Right cardiac atrium (tissue), 5 donors: ENCODE measurements at places on chromosomes 7 and 10. TPM values are rescaled to one million over a fixed set of nuclear protein-coding genes. Genes with fewer than 3 reads are reported as not detected.
A peak's percentile ranks its signal among the peaks of the same experiment; 100 is the strongest.

Gene NPTX2
- polyA plus RNA-seq = 3.8 TPM

Gene FAM13C
- 3.4 TPM for polyA plus RNA-seq

Gene PTF1A
- polyA plus RNA-seq = not detected

GRCh38 chr10:81704596-81704995 lies 170.4 kb upstream of the NRG3 start:
- no peak for DNase-seq

GRCh38 chr7:40542982-40543741 lies 408.4 kb downstream of the SUGCT start:
- DNase-seq = no peak

Gene PAPOLB
- 0.16 TPM for polyA plus RNA-seq

Gene AKR1C4
- not detected for polyA plus RNA-seq

- no peak for DNase-seq
These were observed 55.1 kb downstream of the CCDC3 start for GRCh38 chr10:12946372-12946771.

GRCh38 chr10:124322191-124322980 lies 96.3 kb downstream of the OAT start:
- no peak for DNase-seq

DNA sequence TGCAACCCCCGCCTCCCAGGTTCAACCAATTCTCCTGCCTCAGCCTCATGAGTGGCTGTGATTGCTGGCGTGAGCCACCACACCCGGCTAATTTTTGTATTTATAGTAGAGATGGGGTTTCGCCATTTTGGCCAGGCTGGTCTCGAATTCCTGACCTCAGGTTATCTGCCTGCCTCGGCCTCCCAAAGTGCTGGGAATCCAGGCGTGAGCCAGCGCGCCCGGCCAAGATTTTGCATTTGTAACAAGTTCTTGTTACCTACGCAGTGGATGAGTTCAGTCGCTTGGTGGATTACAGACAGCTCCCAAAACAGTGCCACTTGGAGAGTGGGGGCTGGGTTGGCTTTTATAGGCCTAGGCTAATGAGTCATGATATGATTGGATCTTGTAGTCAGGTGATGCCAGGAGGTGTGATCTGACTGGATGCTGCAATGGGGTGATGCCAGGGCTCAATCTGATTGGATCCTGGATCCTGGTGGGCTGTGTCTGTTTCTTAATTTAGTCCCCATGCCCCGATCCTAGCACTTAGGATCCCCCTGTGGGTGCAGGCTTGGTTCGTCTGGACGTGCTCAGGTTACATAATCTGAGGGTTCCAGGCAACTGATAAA lies 20.3 kb downstream of the SBDS start:
- no peak for DNase-seq

- peak; percentile 48 for DNase-seq
These were observed 776 bp downstream of the TMEM184A start for GRCh38 chr7:1555046-1555812.

DNA sequence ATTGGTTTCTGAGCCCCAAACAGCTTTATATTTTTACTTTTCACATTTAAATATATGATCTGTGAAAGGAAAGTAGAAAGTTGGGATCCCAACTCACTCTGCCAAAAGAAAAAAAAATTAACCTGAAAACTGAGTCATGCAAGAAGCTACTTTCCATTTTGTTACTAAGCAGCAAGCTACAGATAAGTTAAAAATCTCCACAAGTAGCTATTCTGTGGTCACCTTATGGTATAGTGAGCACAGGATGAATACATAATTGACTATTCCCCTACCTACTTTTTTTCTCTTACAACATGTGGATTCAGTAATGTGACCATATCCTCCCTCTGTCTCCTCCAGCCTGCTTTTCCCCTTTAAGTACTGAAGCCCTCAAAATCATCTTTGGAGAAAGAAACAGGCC lies 30.3 kb upstream of the CREB3L2 start:
- no peak for DNase-seq

DNA sequence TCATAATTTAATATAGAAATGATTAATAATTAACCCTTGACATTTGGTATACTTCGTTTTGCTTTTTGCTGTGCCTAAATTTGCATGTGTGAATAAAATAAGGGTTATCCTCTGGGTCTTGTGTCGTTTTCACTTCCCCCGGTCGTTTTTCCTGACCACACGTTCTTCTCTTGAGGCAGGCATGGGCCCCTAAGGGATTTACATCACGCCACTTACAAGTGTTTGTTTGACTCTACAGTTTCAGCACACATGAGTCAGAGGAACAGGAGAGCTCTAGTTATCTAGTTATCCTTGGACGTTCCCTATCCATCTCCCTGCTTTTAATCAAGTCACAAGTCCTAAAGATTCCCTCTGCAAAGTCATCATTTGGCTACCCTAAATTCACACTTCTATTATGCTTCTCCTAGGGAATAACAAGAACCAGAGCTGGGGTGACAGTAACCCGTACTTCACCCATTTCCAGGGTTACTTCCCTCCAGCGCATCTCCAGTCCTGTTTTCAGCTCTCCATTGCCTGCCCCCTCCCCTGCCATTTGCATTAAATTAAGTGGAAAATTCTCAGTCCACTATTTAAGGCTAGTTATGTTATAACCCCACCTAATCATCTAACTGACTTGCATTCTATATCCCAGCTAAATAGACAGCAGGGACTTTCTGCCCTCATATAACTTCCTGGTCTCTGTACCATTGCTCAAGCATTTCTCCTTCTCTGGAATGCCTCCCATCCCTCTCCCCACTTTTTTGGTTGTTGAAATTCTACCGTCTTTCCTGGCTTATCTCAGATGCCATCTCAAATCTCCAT lies 206.9 kb downstream of the PTEN start:
- DNase-seq = no peak

Gene MYPN
- polyA plus RNA-seq = 27.2 TPM

- no peak for DNase-seq
These were observed 19.4 kb downstream of the MTURN start for GRCh38 chr7:30154111-30154587.

DNA sequence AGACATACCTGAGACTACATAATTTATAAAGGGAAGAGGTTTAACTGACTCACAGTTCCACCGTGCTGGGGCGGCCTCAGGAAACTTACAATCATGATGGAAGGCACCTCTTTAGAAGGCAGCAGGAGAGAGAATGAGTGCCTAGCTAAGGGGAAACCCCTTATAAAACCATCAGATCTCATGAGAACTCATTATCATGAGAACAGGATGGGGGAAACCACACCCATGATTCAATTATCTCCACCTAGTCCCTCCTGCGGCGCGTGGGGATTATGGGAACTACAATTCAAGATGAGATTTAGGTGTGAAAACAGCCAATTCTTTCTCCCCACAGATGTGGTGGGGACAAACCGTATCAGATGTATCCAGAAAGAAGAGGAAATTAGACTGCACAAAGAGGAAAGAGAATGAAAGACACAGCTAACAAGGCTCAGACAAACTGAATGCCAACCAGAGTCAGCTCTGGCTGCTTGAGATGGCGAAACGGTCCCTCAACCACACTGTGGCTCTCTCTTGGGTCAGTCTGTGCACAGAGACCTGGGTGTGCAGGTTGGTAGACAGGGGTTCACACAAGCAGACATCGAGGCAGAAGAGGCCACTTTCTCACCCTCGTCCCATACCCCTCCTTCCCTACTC lies 375.6 kb downstream of the SFMBT2 start:
- no peak for DNase-seq

- DNase-seq = peak; percentile 81
These were observed 31.7 kb downstream of the PAPOLB start for GRCh38 chr7:4830176-4830575.

Gene SLC39A12
- 0.05 TPM for polyA plus RNA-seq

GRCh38 chr10:111247781-111248389 lies 171.1 kb downstream of the ADRA2A start:
- no peak for DNase-seq
